SW 1271 (cell line): ENCODE measurements at places on chromosomes 7 and 10.

DNA sequence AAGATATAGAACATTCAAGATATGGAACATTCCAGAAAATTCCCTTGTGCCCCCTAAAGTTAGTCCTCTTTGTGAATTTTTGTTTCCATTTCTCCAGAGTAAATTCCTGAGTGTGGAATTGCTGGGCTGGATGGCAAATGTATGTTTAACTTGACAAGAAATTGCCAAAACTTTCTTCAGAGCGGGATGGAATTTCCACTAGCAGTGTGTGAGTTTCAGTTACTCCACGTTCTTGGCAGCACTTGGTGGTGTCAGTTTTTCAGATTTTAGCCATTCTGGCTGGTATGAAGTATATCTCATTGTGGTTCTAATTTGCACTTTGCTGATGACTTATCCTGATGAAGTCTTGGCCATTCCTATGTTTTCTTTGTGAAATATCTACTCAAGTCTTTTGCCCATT is 71.2 kb downstream of the MGMT start:
- DNase-seq: no peak

DNA sequence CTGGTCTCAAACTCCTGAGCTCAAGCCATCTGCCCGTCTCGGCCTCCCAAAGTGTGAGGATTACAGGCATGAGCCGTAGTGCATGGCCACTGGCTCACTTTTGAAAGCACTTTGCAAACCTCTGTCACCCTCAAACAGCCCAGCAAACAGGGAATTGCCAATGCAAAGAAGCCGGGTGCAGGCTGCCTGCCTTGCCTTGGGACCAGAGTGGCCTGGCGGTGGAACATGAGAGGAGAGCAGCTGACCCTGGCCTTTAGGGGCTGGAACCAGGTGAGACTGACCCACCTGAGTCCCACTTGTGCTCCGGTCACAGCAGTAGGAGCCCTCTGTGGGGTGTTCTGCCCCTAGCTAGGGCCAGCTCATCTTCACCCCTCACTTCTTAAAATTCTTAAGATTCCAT is 237.1 kb upstream of the GALNT17 start:
- DNase-seq: no peak

- DNase-seq: no peak
These were observed 158.5 kb downstream of the VPS50 start for GRCh38 chr7:93390660-93391059.

GRCh38 chr7:26653430-26654399 is 210.7 kb downstream of the SKAP2 start:
- DNase-seq: no peak

DNA sequence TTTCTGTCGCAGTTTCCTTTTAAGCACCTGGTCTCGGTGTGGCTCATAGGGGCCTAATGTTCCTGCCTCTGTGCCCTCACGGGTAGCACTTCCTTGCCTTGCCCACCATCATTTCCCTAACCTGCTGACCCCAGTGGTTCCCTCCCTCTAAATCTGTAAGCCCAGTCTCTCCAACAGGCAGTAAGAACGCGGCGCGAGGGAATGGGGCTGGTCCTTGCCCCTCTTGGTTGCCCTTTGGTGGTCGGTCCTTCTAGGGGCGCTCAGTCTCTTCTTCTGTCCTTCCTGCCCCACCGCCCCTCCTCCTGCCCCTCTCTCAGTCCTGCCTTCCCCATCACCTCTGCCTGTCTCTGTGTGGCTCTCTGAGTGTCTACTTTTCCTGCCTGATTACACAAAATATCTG is 21.2 kb downstream of the EMX2 start:
- no peak for DNase-seq

GRCh38 chr7:43569424-43569823 is 13.5 kb upstream of the STK17A start:
- DNase-seq: no peak

GRCh38 chr7:73984481-73985205 is 43.3 kb upstream of the ELN start:
- DNase-seq: no peak
